ENCODE measurements at places on chromosomes 5 and 9.

DNA sequence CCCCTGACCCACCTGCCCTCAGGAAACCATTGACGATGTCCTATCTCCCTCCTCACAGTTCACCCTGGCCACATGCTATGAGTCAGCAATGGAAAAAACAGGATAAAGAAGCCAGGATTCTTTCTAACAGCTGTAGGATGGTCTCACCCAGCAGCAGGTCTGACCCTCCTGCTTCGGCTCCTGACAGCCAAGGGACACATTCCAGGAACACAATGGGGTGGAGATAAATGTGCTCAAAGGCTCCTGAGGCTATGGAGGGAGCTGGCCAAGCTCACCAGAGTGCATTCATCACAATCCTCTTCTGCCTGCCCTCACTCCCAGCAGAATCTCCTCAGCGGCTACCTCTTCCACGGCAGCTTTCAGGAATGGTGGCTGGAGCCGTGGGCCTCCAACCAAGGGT is 170.3 kb downstream of the PJA2 start:
- no peak for DNase-seq

DNA sequence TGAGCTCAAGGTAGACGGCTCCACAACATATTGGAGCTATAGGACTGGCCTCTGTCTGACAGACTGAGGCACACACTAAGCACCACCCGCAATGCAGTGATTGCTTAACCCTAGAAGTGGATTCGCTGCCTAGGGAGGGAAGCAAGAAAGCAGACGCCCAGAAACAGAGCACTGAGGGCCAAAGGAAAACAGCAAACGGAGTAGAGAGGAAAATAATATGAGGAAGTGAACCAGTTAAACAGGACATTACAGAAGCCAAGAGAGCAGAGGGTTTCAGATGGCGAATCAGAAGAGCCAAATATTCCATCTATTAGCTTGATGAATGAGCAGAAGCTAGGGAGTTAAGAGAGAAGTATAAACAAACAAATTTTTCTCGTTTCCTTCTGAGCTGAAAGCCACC is 139.2 kb upstream of the LHFPL2 start:
- DNase-seq, result no peak

DNA sequence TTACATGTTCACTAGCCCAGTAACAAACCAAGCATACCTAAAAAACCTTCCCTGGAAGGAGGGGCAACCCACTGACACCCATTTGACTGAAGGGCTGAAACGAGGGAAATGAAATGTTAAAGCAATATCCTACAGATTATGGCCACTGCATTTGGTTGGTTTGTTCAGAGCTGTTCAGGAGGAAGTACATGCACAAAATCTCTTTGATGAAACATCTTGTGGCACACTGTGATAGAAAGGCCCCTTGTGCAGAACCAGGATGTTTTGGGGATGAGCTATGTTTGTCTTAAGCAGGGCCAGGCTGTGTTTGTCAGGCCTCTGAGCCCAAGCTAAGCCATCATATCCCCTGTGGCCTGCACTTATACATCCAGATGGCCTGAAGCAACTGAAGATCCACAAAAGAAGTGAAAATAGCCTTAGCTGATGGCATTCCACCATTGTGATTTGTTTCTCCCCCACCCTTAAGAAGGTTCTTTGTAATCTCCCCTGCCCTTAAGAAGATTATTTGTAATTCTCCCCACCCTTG is 467.3 kb upstream of the PIK3R1 start:
- no peak for DNase-seq

DNA sequence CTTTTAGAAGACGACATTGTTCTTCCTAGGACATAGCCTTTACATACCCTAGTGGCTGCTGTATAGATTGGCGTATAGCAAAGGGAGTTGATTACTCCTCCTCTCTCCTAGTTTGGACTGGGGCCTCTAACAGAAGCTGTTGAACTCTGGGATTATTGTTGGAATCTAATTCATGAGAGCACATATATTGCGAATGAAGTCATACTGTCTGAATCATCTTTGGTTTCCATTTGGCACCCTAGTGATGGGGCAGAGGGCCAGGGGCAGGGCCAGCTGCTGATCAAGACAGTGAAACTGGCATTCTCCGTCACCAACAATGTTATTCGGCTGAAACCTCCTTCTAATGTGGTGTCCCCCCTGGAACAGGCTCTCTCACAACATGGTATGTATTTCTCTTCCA is 40.3 kb downstream of the NUP188 start:
- DNase-seq, result no peak

DNA sequence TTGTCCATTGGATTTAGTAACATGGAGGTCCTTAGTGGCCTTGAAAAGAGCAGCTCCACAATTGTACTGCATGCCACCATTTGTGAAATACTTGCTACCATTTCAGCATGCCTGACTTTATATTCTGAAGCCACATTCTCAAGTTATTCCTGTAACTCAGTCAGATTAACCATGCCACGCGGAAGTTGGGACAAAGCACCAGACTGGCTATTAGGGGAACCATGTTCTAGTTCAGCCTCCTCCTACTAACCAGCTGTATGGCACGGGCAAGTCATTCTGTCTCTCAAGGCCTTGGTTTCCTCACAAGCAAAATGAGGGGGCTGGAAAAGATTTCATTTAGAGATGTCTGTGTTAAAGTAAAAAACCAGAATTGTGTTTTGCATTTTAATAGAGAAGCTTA is 418.0 kb downstream of the PLK2 start:
- DNase-seq, result no peak

- DNase-seq, result no peak
Observed at GRCh38 chr9:97572196-97572891, 60.8 kb downstream of the TSTD2 start.

- DNase-seq, result no peak
Observed at GRCh38 chr5:160657622-160658458, 194.2 kb downstream of the ATP10B start.

DNA sequence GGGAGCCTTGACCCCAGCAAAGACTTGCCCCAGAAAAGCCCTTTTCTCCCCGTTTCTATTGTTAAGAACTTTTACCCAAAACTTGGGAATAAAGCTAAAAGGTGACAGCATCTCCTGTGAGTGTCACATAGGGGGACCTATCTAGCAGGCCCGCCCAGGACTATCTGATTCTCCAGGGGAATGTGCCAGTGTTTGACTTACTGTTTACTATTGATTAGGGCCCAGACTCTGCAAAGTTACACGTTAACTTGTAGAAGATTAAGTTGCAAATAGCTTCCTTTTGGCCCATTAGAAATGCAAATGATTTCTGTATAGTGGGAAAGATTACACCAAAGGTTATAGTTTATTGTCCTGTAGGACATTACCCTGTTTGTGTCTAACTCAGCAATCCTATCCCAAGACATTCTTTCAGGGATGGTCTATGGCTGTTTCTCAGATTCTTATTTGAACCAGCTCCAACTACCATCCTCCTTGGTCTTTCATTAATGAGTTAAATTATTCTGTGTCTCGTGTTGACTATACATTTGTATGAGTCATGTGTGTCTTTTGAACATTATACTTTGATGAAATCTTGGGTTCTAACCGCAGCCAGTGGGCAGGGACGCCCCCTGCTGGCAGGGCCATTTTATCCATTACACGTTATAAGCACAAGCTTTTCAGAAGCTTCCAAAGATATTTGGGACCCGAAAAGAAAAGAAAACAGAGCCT is 60.7 kb downstream of the HRH2 start:
- peak; percentile 45 for DNase-seq

GRCh38 chr5:98428806-98429205 is 344.7 kb upstream of the RGMB start:
- DNase-seq, result no peak

DNA sequence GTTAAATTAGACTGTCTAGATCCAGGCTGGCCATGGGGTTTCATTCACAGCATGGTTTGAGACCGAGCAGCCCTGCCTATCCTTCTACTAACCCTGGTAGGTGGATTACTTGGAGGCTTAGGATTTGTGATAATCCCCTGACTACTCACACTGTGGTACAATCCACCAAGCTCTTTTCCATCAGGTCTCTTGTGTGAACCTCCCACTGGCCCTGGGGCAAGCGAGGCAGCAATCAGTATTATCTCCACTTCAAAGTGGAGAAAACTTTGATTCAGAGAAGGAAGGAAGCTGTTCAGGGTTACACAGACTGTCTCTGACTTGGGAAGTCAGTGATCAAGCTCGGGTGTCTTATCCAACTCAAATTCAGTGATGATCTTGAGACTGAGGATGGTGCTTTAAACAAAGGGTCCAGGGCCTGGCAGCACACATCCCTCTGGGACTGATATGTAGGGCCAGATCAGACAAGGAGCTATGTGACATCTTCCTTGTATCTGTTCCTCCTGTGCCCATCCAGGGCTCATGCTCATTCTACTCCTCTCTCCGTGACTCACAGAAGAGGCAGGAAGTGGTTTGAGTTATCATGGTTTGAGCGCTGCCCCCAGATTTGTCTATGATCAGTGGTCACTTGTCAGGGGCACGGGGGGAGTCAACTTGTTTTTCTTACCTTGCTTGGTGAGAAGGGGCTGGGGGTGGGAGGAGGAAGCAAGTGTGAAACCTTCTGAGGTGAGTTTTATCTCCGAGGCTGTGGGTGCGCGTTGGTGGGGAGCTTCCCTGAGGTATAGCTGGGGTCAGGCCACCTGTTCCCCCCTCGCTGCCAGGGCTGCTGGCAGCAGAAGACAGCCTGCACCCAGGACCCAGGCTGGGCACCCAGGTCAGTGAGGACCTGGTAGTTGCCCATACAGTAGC is 48.6 kb downstream of the RGS3 start:
- DNase-seq, result no peak

GRCh38 chr9:137058521-137059234 is 4.8 kb upstream of the ENTPD2 start:
- DNase-seq, result no peak

DNA sequence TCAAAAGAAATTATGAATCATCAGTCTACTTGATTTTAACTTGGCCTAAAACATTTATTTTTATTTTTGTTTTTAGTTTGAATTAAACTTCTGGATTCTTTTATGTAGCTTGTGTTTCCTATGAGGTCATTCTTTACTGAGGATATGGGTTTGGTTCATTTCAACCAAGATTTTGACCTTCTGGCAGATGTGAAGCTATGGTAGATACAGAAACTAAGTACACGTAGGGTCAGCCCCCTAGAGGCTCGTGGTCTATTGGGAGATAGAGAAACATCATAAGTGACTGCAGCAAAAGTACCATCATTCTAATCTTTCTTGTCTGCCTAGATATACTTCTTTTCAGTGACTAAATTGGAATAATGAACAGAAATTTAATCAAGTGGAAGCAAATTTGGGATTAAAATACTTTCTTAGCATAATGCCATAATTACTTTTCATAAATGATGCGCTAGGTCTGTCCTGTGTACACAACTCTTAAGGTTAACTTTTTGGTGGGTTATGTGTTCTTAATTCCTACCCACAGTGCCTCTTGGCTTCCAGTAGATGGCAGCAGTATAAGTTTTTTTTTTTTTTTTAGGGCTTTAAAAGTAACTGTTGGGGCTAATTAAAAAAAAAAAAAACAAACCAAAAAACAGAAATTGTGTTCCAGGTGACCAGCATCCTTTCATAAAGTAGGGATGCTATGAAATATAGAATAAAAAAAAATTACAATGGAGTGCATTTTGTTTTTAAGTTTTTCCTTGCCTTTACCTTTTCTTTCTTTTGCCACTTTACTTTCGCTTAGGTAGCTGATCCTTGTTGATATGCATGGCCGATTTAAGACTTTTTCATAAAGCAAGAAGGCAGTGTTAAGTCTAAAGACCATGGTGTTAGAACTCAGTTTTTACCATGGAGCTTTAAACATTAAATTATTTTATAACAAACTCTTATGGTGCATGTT is 49.9 kb downstream of the LRRTM2 start:
- DNase-seq, result peak; percentile 22

- no peak for DNase-seq
Observed at GRCh38 chr5:2020730-2021129, 138.0 kb upstream of the IRX4 start.

DNA sequence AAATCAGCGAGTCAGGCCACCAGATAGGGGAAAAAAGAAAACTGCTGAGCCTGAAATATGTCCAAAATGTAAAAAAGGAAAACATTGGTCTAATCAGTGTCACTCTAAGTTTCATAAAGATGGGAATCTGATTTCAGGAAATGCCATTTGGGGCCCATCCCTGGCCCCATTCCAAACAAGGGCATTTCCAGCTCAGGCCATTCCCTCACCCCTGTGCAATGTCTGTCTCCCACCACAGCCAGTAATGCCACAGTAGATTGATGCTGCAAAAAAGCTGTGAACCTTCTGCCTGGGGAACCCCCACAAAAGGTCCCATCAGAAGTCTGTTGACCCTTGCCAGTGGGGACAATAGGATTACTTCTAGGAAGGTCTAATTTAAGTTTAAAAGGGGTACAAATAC is 199.6 kb downstream of the YTHDC2 start:
- no peak for DNase-seq

DNA sequence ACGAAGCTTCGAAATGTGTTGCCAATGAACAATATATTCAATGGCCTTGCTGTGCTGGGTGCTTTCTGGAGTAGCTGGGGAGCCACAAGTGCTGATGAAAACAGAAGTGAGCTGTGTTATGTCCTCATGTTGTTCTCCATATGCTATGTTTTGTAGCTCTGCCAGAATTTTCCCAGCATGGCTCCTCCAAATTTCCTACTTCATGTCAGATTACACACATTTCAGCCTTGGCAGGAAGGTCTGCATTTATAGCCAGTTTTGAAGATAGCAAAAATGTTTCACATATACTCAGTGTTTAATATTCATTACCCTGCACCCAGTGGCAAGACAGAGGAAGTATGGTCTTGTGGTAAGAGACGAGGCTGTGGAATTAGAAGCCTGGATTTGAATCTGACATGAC is 22.6 kb upstream of the NMUR2 start:
- no peak for DNase-seq

DNA sequence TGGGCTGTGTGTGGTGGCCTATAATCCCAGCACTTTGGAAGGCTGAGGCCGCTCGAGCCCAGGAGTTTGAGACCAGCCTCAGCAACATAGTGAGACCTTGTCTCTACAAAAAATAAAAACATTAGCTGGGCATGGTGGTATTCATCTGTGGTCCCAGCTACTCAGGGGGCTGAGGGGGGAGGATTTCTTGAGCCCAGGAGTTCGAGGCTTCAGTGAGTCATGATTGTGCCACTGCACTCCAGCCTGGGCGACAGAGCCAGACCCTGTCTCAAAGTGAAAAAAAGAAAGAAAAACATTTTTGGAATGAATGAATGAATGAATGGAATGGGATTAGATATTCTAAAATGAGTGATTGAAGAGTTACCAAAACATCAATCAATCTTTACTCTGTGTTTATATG is 85.8 kb downstream of the FGF1 start:
- no peak for DNase-seq

DNA sequence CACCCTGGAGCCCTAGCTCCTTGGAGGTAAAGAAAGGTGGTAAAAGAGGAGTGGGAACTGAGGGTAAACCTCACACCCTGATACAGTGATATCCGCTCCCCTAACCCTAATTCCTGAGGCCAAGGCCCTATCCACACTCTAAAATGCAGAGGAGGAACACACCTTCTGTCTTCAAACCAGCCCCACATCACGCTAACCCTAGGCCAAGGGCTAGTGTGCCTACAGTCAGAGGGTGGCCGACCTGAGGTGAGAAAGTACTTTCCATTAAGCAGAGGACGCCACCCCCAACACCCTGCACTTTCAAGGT is 590 bp downstream of the HDAC3 start:
- DNase-seq, result no peak

- DNase-seq, result no peak
Observed at GRCh38 chr5:163890261-163890660, 384.8 kb downstream of the MAT2B start.
